ENCODE measurements at places on chromosomes 5 and 9.

- DNase-seq = no peak
Observed at GRCh38 chr9:137000177-137000930, 4.0 kb upstream of the CLIC3 start.

DNA sequence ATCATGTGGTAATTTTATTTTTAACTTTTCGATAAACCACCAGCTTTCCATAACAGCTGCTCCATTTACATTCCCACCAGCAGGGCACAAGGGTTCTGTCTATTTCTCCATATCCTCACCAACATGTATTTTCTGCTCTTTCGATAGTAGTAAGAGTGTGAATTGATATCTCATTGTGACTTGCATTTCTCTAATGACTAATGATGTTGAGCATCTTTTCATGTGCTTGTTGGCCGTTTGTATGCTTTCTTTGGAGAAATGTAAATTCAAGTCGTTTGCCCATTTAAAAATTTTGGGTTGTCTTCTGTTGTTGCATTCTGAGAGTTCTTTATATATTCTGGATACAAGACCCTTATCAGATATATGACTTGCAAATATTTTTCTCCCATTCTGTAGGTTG, 45.9 kb downstream of the PSD2 start:
- no peak for DNase-seq

DNA sequence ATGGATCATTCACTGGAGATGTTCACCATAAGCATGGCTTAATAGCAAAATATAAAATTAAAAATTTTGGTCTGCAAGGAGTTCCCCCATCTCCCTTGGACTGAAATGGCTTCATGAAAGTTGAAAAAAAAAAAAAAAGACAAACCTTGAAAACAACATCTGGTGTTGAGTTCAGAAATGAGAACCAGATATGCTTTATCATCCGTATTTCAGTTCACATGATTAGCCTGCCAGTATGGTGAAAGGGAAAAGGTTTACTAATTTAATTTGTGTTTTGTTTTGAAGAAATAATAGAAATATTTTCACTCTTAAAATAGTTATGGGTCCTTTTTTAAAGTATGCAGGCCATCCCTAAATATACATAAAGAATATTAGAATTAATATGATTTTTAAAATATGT, 67.8 kb downstream of the TMEM167A start:
- DNase-seq = no peak

DNA sequence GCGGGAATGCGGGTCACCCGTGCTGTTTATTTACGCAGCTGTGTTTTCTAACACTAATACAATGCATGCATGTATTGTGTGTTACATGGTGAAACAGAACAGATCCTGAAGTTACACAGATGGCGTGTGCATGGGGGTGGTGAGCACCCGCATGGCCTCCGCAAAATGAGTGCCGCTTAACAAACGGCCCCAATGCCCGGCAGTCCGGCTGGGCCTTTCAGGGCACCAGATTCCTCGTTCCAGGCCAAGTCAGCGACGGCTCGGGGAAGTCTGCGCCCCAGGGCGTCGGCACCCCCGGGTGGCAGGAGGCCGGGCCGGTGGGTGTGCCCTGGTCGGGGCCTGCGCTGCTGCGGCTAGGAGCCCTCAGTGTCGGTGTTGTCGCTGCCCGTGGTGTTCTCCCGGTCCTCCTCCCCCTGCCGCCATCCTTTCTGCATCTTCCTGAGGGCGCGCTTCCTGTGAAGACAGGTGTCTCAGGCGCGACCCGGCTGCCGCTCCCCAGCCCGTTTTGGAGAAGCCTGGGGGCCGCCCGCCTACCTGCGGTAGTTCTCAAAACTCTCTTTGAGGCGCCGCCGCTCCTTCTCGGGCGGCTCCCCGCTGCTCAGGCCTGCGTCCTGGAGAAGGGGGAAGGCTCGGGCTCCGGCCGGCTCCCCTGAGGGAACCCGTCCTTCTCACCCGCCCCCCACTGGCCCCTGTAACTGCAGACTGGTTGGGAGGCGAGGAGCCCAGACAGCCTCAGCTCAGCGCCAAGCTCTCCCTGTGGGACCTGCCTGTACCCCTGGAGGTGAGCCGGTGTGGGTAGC, 605 bp upstream of the DNLZ start:
- no peak for DNase-seq

All from NT2/D1 (cell line).